ENCODE measurements at places on chromosomes 2 and 18.

- DNase-seq = no peak
Observed at GRCh38 chr2:46126571-46126970, 170.6 kb upstream of the EPAS1 start.

- no peak for DNase-seq
Observed at GRCh38 chr2:102677244-102678215, 58.2 kb downstream of the SLC9A2 start.

DNA sequence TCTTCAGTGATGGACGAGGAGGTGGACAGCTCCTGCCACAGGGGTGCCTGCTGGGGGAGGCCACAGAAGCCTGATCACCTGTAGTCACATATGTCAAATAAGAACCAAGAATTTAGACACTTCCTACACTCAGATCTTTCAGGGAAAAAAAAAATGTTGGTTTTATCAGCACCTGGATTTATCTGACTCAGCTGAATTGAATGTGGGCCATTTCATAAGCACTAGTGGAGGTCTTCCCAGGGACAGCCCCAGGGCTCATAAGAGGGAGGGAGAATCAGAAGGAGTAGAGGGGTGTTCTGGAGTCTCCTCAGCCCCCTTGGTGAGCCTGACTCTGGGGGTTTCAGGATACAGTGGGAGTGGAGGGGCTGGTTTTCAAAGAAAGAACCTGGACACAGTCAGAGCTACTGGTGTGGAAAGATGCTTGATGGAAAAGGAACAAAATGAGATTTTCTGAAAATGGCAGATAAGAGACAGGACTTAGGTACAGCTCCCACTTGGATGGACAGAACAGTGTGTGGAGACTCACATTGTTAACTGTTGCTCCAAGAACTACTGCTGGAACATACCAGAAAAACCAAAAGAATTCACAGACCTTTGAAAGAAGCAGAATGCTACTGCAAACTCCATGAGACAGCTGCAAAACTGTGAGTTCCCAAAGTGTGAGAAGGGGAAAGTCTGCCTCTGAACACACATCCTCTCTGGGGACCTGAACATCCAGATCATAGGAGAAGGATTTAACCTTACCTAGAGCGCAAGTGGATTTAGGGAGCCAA lies 45.4 kb downstream of the LCT start:
- no peak for DNase-seq

DNA sequence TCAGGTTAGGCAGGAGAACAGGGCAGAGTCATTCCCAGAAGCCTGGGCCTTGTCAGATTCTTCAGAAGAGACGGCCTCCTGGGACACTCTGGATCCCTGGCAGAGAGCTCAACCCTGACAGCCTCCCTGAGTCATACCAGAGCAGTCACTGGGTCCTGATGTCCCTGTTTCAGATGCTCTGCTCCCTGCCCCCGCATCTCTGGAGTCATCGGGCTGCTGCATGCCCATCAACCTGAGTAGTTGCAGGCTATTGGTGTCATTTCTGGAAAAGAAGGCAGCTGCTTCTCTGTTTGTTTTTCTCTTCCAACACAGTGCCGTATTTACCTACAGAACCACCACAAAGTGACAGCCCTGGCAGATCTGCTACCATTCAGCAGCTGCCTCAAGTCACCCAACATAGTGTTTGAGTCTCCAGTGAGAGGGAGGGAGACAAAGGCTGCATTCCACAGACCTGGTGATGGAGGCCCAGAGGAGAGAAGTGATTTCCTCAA lies 145.1 kb downstream of the B3GNT2 start:
- no peak for DNase-seq

GRCh38 chr18:79910563-79911343 lies 40.7 kb downstream of the SLC66A2 start:
- no peak for DNase-seq
